ENCODE measurements at places on chromosomes 7 and 10.
A peak's percentile ranks its signal among the peaks of the same experiment; 100 is the strongest.

DNA sequence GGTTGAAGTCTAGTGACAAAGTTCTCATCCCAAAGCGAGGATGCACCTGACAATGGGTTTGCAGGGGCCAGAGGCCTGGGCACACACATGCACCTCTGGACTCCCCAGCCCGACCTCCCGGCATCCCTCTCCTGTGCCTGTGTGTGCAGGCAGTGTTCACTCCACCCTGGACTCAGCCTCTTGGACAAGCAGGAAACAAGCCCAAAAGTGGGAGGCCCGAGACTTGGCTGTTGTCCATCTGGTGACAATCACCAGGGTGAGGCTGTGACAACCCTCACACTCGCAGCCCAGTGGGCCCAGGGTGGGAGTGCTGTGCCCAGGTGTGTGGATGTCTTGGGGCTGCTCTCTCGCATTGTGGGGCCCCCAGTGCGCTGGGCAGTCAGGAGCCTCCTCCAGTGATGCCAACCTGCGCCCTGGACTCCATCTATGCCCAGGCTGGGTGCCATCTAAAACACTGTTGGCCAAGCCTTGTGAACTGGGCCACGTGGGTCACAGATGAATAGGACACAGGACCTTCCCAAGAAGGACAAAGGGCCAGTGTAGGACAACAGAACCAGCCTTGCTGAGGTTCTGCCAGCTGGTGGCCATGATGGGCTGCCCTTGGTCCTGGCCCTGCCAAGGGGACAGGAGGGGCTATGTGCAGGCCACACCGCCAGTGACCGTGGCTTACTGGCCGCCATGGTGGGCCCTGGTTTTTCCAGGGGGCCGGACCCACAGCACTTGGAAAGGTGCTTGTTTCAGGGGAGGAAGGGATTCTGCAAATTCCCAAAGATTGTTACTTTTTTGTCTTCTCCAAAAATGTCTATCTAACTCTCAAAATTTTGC, 144.3 kb downstream of the TCERG1L start:
- DNase-seq = no peak

GRCh38 chr7:107043921-107044346, 571 bp upstream of the PRKAR2B start:
- DNase-seq = no peak

GRCh38 chr10:60809157-60809556, 30.9 kb downstream of the CDK1 start:
- DNase-seq = no peak

DNA sequence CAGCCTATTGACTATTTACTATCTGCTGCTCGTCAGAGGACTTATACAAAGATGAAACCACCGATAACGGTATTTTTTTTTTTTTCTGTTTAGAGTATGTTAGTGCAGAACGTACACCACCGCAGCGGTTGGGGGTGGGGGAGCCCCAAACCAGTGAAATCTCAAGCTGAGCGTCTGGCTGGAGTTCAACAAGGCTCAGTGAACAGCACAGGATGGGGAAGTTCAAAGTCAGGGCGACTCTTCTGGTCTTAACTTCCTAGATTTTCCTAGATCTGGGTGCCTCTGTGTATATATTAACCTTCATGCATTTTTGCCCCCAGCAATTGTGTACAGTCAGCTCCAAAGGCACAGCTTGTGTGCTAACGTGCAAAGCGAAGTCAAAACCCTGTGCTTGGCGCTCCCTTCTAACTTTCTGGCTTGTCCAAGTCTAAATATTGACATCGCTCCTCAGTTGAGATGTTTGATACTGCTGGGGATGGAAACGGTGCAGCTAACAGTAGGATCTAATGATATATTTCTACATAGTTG, 1.1 kb downstream of the RHOBTB1 start:
- DNase-seq = peak; percentile 72

- DNase-seq = no peak
Observed at GRCh38 chr7:33500703-33501701, 371.6 kb downstream of the BBS9 start.

Data from Right ventricle myocardium inferior (tissue), 1 donor.